Trophoblast cell (in vitro differentiated cells and primary cell): ENCODE measurements at places on chromosomes 12 and 14.

DNA sequence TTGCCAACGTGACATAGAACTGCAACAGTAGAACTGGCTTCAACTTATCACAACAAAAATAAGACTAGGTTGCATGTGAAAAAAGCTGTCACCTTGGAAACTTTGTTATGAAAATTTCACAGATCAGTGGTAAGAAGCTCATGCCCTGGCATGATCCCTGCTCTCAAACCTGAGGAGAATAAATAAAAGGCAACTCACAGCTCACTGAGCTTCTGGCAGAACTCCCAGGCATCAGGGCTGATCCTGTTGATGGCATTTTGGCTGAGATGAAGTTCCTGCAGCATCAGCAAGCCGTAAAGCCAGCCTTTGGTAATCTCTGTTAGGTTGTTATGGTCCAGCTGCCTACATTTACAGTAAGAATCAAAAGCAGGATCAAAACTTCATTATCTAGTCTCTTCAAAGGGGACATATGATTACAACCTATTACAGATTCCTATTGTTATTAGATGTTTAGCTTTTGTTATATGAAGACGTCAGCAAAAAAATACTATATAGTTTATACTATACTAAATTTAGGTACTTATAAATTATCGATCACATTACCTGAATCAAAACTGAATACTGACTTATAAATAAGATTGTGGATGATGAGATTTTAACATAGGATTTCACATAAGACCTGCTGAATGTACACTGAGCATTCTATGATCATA lies 32.0 kb downstream of the LRIG3 start:
- no peak for DNase-seq

DNA sequence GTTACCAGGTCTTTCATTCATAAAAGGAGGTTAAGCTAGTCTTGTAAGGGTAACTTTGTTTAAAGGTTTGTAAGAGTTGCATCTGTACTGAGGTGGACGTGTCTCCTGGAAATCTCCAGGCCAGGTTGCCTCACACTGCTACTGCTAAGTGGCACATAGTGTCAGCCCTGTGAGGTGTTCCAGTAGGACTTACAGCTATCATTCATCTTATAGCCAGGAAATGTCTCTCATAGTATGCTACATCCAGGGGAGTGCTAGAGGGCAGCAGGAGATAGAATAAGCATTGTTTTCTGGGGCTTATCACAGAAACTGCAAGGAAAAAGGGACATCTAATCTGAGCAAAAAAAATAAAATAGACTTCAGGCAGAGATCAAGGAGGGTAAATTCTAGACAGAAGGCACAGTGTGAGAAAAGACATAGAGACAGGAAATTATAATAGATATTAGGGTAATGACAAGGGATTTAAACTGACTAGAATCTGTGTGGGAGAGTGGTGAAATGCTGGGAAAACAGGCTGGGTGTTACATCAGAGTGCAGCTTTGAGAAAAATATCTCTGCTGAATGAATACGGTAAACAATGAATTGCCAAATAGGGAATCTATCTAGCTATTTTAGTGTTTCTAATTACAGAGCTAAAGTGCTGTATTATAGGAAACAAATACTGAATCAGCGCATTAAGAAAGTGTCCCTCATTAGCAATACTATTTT lies 205.1 kb upstream of the ABCD2 start:
- no peak for DNase-seq

GRCh38 chr14:84250893-84251292 lies 1279.1 kb upstream of the FLRT2 start:
- no peak for DNase-seq

GRCh38 chr12:105911966-105912365 lies 226.8 kb downstream of the NUAK1 start:
- DNase-seq: no peak

DNA sequence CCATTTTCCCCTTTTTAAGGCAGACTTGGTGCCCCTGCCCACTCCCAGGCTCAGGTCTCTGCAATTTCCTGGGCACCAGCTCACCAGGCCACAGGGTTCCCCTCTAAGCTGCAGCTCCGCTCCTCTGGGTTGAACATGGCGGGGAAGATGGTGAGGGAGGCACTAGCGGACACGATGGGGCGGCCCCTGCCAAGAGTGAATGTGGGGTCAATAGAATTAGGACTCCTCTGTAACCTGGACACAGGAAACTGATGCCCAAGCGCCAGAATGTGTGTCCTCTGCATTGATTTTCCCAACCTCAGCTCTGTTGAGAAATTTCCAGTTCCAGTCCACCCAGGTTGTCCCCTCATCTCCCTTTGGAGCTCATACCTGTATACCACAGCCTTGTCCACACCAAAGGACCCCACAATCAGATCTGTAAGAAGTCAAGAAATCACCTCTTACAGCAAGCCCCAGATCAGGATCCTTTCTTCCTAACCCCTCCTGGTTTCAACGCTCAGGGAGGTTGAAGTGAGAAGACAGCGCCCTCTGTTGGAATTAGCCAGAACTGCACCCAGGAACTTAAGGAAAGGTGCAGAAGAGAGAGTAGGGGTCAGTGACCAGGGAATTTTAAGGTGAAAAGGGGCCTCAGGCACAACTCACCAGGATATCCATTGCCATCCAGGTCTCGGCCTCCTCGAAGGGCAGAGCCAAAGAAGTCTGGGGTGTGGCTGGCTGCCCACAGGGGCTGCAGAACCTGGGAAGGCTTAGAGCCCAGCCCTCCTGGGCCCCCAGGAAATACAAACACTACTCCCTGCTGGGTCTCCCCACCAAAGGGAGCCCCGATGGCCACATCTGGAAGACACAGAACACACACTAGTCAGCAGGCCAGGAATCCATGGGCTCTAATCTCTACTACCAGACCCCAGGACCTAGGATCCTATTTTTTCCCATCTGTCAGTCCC lies 14.7 kb downstream of the ITGA5 start:
- DNase-seq: peak; percentile 81

GRCh38 chr14:20989787-20990600 lies at the start of gene METTL17:
Gene METTL17, plus strand, starts transcription at chr14:20989980. Its CDS starts 23 bp downstream, at chr14:20990003.
- peak; percentile 90 for DNase-seq

DNA sequence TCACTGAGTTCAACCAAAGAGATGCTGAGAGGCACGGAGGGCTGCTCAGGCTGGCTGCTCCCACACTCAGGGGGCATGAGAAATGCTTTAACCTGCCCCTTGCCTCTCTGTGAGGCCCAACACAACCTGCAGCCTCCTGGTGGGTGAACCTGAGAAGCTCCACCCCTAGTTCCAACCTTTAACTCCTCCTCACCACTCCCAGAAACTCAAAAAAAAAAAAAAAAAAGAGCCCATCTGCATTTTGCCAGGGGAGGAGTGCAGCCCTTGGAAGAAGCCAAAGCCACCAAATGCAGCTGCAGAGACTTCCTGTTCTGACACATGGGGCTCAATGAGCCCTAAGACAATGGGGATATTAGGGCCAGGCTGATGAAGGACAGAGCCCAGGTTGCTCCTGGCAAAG lies 8.9 kb downstream of the KRT4 start:
- no peak for DNase-seq

GRCh38 chr14:57816568-57817284 lies 49.2 kb downstream of the SLC35F4 start:
- DNase-seq: no peak

GRCh38 chr12:57983146-57983857 lies 41.9 kb downstream of the ATP23 start:
- peak; percentile 69 for DNase-seq

GRCh38 chr14:97416550-97416949 lies 619.4 kb downstream of the VRK1 start:
- no peak for DNase-seq

- no peak for DNase-seq
Measured at GRCh38 chr12:54147186-54147585, 41.6 kb downstream of the SMUG1 start.

GRCh38 chr12:85572956-85573355 lies 263.3 kb downstream of the RASSF9 start:
- DNase-seq: no peak

- DNase-seq: peak; percentile 52
Measured at GRCh38 chr12:124453419-124454351, 113.7 kb downstream of the NCOR2 start.

- no peak for DNase-seq
Measured at GRCh38 chr14:104515059-104515810, 64.3 kb upstream of the C14orf180 start.

GRCh38 chr12:124720681-124721500 lies 142.8 kb downstream of the SCARB1 start:
- no peak for DNase-seq

- no peak for DNase-seq
Measured at GRCh38 chr14:30994681-30995620, 30.5 kb upstream of the AP4S1 start.

DNA sequence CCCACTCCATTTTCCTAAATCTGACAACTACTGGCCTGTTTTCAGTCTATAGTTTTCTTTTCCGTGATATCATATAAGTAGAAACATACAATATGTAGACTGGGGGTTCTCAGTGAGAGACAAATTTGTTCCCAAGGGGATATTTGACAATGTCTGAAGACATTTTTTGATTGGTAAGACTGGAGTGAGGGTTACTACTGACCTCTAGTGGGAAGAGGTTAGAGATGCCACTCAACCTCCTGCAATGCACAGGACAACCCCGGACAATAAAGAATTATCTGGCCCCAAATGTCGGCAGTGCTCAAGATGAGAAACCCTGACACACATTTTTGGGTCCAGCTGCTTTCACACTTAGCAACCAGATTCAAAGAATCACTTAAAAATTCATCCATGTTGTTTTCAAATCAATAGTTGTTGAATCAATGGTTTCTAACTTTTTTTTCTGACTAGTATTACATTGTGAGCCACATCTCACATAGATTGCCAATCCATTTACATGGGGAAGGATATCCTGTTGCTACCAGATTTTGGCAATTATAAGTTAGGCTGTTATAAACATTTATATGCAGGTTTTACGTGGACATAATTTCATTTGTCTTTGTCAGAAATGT lies 307.1 kb downstream of the RPL10L start:
- peak; percentile 27 for DNase-seq

DNA sequence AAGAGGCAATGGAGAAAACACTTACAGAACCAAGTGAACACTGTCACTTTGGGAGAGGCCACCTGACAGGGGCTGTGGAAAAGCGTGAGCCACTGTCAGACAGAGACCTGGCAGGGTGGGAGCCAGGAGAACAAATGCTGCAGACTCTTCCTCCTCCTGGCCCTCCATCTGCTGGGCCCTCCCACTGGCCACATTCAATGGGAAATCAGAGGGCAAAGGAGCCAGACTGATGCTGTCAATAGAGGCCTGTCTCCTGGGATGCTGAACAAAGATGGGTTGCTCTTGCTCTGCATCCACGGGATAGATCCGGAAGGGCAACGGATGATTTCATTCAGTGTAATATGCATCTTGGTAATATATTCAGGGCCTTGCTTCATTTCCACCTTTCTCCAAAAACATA lies 44.9 kb upstream of the BCAT1 start:
- DNase-seq: no peak

- no peak for DNase-seq
Measured at GRCh38 chr12:94173660-94174265, 25.4 kb downstream of the PLXNC1 start.

DNA sequence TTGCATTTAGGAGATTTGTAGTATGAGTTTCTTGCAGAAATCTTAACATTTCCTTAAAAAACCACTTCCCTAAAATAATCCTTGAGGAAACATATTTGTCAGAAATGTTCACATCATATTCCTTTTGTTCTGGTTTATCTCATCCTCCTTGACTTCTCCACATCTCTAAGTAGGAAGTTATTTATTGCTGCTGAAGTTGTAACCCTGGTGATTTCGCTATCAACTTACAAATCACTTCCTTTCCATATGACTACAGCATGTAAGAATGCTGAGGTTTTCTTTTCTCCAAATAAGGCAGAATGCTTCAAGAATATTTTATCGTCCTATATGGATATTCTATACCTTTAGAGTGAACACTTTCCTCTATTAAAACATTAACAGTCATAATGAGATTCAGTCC lies 751.7 kb downstream of the NRXN3 start:
- no peak for DNase-seq

GRCh38 chr12:116556964-116557698 lies 2.0 kb upstream of the MAP1LC3B2 start:
- DNase-seq: no peak

DNA sequence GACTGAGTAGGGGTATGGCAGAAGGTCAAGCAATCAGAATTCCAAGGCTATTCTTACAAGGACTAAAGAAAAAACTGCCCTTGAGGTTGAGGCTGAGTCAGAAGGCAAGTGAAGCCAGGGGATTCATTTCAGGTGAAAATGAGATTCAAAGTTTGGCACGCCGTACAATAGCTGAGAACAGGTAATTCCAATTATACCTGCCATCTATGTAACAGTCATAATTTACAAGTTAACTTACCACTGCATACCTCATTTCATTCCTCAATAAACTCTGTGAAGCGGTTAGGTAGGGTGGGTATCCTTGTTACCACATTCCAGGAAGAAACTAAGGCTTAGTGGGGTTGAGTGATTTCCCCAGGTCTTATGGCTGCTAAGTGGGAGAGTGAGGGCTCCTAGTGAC lies 64.1 kb downstream of the STON2 start:
- no peak for DNase-seq

DNA sequence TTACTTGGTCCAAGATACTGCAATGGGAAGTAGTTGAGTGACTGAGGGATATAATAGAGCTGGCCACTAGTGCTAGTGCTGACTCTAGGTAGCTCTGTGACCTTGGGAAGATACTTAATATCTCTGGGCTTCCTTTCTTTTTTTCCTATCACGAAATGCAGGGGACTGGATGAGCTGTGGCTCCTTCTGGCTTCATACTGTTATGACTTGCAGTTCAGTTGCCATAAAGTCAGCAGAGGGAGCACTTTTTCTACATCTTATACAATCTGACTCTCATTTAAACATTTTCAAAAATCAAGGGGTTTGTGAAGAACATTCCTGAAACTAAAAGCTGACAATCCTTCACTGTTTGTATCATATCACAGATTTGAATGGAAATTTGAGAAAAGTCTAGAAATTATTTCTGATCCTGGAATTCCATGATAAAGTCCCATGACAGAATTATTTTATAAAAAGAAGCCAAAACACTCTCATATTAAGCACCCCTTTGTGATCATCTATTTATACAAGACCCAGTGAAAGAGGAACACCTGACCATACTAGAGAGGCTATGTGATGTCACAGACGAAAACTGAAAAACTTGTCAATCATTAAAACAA lies 5.3 kb downstream of the BHLHE41 start:
- DNase-seq: peak; percentile 41

- no peak for DNase-seq
Measured at GRCh38 chr12:42426746-42427145, 100.8 kb downstream of the PPHLN1 start.

DNA sequence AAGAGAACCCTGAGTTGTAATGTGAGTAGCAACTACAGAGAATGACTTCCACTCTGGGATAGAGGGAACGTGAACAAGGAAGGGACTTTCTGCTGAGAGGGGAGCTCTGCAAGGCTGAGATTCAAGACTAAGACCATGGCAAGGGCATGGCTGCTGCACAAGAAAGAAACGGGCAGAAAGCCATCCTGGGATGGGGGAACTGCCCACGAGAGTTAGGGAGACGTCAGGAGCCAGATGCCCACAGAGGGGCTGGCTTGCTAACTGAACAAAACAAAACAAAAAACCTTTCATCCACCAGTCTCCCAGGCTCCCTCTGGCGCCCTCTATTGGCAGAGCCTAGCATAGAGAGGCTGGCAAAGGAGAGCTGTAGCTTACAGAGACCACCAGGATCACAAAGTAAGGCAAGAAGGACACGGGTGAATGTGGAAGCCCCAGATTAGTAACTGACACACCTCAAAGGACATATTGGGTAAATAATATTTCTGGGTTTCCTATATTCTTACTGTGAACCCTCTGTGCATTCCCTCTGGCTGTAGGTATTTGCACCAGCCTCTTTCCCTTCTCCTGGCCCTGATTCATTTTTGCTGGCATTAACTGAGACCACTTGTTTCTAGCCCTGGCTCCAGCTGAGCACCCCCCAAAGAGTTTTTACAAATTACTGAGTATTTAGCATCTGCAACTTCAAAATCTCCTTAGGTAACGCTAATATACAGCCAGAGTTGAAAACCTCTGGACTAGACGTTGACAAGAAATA lies 338.3 kb downstream of the EMP1 start:
- DNase-seq: peak; percentile 15
